Activated T-helper 2 cell treated with anti-CD3 and anti-CD28 coated beads, Interferon-gamma antibody, Interleukin-2, Interleukin-4, amounts not matched to agents 10 μg/mL and 5 μg/mL and 100 μg/mL, durations not matched to agents 14 hours and 24 hours and 36 hours (primary cell): ENCODE measurements at places on chromosomes 4 and X. TPM values are rescaled to one million over a fixed set of nuclear protein-coding genes. Genes with fewer than 3 reads are reported as not detected.

The ABLIM2 gene
- 0.32 and 0.60 TPM in 2 replicates for total RNA-seq

The YY2 gene
- 1.7 and 2.0 TPM in 2 replicates for total RNA-seq

The KDR gene
- not detected in 2 replicates for total RNA-seq

The SPANXA2 gene
- total RNA-seq = not detected in 2 replicates

The H2BW2 gene
- not detected in 2 replicates for total RNA-seq

The UGT2B7 gene
- total RNA-seq = not detected in 2 replicates

The FGF2 gene
- 2.3 and 3.0 TPM in 2 replicates for total RNA-seq

The NLGN3 gene
- total RNA-seq = 0.78 and 0.94 TPM in 2 replicates

The PAGE1 gene
- not detected in 2 replicates for total RNA-seq

The HMX1 gene
- total RNA-seq = not detected in 2 replicates

The APBB2 gene
- total RNA-seq = 0.73 and 1.4 TPM in 2 replicates

The REST gene
- 44.5 and 47.7 TPM in 2 replicates for total RNA-seq

The SPANXA1 gene
- not detected in 2 replicates for total RNA-seq

The FABP2 gene
- not detected in 2 replicates for total RNA-seq

The C4orf36 gene
- not detected in 2 replicates for total RNA-seq

The ANXA3 gene
- total RNA-seq = not detected in 2 replicates

The SLC16A2 gene
- 1.1 and 1.5 TPM in 2 replicates for total RNA-seq

The MAMLD1 gene
- 12.9 and 18.4 TPM in 2 replicates for total RNA-seq

DNA sequence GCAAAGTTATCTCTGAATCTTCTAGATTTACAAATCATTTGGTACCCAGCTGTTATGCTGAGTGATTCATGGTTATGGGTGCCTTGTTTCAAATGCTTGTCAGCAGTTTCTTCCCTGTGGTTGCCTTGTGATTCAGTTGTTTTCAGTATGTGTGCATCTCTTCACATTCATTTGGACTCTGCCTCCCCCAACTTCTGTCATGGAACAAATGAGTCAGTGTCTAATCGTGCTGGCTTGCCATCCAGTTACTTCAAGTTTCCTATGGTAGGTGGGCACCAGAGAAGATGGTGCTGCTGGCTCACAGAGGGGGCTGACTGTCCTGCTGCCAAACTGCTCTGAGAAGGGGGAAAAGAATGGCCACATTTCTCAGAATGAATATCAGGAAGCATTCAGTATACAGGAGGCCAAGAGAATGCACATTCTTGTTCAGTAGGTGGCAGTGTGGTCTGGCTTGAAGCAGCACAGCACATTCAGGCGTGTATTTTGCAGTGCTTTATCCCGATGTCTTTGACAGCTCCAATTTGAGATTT is 260.9 kb downstream of the GLUD2 start:
- DNase-seq = peak; percentile 54

DNA sequence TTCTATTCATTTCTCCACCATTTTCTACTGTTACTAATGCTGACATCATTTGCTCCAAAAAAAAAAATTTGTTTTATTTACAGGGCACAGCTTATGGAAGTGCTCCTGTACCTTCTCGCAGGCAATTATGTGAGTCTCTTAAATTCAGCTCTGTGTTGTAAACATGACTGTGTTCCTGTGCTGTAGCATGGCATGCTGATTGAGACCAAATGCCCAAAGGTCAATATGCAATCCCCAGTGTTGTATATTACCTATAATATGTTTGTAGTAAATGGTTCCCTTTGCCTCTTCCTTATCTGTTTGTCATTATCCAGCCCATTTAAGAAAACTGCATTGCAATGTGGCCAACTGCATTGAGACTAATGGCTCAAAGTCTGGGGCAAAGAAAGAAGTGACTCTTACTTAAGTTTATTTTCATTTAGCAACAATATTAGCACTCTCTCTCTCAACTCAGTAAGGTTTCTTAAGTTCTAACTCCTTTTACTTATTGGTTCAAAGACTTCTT is 1020.0 kb upstream of the GRID2 start:
- DNase-seq = no peak

GRCh38 chr4:112704991-112705845 is 68.3 kb downstream of the LARP7 start:
- no peak for DNase-seq

DNA sequence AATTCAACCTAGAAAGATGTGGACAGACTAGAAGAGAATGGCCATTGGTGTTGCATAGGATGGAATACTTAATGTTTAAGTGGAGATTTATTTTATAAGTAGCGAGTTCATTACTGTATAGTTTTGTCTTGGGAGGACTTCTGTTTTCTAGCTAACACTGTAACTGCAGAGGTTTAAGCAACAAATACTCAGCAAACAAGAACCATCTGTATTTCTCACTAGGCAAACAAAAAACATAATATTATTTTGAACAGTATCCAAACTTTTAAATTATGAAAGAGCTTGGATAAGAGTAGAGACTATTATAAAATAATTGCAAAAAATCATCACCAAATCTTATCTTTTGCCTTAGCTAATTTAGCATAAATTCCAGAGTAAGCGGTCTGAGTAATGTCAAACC is 121.1 kb downstream of the GLRA3 start:
- DNase-seq = no peak

DNA sequence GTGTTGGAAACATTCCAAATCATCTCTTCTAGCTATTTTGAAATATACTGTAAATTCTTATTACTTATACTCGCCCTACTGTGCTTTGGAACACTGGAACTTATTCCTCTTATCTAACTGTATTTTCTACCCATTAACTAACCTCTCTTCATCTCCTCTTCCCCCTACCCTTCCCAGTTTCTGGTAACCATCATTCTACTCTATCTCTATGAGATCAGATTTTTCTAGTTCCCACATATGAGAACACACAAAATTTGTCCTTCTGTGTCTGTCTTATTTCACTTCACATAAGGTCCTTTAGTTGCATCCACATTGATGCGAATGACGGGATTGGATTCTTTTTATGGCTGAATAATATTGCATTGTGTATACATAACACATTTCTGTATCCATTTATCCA is 1003.8 kb upstream of the INTU start:
- DNase-seq = no peak

- DNase-seq = no peak
Measured at GRCh38 chr4:138841343-138841742, 174.2 kb upstream of the NOCT start.

- no peak for DNase-seq
Measured at GRCh38 chrX:150841456-150842197, 56.8 kb downstream of the CD99L2 start.

- DNase-seq = no peak
Measured at GRCh38 chr4:86685401-86685800, 91.3 kb downstream of the PTPN13 start.

DNA sequence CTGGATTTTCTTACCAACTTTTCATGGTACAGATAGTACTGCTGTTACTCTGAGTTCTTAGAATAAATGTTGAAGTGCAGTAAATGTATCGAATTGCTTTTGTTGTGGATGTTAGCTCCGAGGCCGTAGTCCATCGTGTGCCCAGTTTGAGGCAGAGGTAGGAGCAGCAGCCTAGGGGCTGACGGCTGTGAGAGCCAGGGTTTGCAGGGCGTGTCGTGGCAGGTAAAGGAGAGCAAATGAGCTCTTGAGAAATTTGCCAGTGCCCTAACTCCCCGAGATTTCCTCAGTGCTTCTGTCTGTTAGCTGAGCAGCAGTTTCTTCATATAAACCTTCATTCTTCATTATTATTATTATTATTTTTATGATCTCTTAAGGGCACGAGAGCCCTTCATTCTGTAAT is 21.6 kb downstream of the PRIMPOL start:
- no peak for DNase-seq

DNA sequence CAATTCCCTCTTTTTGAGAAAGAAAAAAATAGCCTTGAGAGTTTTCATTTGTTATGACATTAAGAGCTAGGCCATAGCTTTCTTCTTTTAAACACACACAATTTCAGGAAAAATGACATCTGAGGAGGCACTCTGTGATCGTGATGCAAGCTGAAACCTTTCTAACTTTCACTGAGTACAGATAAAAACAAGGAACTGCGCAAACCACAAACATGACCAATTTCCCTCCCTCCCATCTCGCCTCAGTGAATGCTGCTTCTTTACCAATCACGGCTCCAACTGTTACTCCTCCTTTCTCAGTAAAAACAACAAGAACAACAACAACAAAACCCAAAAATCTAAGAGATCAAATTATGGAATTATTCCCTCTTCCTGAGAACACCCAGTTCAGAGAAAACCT is 626.8 kb downstream of the TLL1 start:
- no peak for DNase-seq

DNA sequence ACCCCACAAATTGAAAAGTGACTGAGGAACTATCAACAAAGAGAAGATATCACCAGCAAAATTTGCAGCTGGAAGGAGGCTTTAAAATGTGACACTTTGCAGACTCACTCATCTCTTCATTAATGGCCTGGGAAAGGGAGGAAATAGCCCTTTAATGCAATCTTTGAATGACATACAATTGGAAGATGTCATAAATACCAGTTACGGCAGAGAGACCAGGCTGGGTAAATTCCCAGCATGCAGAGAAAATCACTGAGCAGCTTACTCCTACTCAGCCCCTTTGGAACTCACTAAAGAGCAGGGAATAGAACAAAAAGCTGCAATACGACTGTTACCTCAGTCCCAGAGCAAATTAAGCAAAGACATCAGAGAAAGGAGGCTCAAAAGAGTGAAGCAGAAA is 238.9 kb downstream of the HS3ST1 start:
- no peak for DNase-seq

DNA sequence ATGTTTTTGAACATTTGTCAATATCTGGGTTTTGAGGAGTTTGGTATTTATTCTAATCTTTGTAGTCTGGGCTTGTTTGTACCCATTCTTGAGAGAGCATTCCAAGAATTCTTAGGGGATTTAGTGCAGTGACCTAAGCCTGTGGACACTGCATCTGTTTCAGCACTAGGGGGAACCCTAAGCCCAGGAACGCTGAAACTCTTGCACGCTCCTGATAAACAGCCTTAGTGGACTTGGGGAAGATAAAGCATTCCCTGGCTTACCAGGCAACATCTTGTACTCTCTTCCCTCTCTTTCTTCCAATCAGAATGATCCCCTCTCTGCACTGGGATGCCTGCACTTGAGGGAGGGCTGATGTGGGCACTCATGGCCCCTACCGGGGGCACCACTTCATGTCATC is 654.9 kb upstream of the HTR2C start:
- no peak for DNase-seq

DNA sequence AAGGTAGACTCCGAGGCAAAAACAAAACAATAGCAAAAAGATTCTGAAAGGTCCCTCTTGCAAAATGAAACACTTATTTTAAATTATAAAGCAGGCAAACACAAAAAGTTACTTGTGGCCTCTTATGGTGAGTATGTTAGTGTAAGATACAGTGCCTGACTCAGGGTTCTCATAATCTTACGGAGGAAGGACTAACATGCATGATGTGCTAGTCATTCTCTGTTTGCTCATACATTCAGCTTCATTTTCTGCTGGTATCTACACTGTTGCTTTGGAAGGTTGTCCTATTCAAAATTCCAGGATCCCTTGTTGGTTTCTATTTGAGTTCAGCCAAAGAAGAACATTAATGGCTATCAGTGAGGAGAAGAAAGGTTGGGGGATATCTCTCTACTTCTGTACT is 249.1 kb upstream of the FAM47A start:
- no peak for DNase-seq

DNA sequence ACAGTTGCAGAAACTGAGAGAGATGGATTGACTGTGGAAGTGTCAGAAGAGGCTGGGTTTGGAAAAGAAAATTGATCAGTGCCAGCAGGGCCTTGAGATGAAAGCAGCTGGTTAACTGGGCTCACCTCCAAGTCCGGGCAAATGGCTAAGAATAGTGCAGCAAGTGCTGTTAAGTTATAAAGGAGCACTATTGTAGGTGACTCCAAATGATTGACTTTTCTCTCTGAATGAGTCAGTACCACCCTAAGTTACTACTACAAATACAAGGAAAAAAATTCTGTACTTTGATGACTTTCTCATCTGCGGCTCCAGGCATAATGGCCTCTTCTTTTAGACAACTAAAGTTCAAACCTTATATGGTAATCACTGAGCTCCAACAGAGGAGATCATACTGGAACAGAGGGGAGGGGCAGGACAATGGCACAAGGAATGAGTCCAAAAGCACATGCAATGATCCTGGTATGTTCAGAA is 733.4 kb upstream of the INTU start:
- DNase-seq = no peak

GRCh38 chr4:105472871-105473323 is 965 bp downstream of the PPA2 start:
- DNase-seq = no peak

GRCh38 chr4:5338531-5338930 is 287.3 kb downstream of the STK32B start:
- no peak for DNase-seq

DNA sequence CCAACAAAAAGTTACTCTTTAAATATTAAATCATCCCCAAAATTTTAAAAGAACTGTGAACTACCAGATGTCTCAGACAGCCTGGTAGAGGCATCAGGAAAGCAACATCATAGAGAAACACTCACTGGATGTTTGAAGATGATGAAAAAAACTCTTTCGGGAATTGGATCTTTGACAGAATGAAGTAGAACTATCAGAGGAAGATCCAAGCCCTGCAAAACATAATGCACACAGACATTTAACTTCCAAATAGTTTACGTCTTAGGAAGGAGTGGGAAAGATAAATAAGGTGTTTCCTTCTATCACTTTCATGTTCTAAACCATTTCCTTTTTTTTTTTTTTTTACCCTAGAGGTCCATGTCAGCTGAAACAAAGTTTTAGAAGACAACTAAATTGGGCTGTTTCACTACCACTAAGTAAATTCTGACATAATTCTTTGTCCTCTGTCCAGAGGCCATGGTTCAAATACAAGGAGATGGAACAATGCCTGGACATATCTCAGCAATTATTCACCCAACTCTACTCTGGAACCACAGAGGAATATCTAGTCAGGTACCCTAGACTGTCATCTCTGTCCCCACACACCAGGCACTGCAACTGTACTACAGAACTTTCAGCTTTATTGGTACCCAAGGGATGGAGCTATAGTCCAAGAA is 217.7 kb upstream of the INTU start:
- no peak for DNase-seq

- DNase-seq = no peak
Measured at GRCh38 chrX:34764852-34765361, 107.8 kb upstream of the TMEM47 start.

- no peak for DNase-seq
Measured at GRCh38 chrX:39726771-39727170, 371.0 kb downstream of the BCOR start.

- no peak for DNase-seq
Measured at GRCh38 chr4:133154725-133155124, 5.6 kb downstream of the PCDH10 start.

GRCh38 chr4:23819041-23819511 is 70.8 kb downstream of the PPARGC1A start:
- DNase-seq = no peak

- no peak for DNase-seq
Measured at GRCh38 chr4:152803541-152803940, 23.8 kb downstream of the ARFIP1 start.

DNA sequence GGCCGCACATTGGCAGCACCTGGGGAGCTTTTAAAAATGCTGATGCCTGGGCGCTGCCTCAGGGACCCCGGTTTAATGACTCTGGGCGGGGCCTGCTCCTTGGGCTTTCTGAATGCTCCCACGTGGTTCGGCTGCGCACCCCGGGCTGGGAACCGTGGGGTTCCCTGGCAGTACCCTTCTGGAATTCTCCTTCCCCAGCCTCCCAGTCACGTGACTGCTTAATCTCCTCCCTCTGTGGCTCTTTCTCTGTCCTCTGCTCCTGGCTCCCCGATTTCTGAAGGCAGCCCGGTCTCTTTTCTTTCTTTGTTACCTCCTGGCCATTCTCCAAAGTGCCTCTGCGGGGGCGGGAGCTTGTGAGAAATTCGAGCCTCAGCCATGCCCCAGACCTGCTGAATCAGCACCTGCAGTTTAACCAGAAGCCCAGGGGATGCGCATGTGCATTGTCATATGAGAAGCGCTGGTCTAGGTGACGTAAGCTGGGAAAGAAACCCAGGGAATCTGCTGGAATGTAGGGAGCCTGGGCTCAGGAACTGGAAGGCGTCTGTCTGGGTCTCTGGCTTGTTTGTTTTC is 16.6 kb downstream of the CLCN4 start:
- DNase-seq = no peak
